ENCODE measurements at places on chromosomes 6 and 20. TPM values are rescaled to one million over a fixed set of nuclear protein-coding genes. Genes with fewer than 3 reads are reported as not detected.

DNA sequence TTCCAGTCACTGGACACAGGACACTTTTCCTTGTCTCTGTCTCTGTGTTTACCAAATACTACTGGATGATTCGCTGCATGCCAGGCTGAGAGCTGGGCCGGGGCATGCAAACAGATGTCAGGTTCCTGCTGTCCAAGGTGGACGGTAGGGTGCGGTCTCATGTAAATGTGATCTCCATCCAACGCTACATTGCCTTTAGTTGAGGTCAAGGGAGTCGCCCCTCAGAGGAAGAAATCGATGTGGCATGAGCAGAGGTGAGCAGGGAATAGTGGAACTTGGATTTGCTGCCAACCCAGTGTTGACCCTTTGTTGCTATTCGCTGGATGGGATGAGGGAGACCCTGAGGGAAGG, 9.8 kb upstream of the TOX2 start:
- peak; percentile 33 for DNase-seq

- DNase-seq = no peak
Measured at GRCh38 chr6:164996838-164997237, 312.6 kb downstream of the C6orf118 start.

GRCh38 chr6:27159725-27160124, 87.8 kb upstream of the PRSS16 start:
- no peak for DNase-seq

DNA sequence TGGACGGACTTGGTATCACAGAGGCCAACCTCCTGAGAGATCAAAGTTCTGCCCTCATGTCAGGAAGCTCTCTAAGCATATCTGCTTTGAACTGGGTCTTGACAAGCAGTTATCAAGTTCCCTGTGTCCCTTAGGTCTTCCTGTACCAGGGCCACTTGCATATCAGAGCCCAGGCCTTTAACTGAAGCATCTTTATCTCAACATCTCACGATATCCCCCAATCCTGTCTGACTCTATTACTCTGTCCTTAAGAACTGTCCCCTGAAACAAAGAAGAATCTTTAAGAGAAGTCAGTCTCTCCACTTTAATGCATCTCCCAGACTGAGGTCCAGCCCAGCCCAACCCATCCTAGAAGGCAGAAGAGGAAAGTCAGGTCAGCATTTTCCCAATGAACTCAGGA, 8.2 kb downstream of the MAS1L start:
- DNase-seq = no peak

- peak; percentile 56 for DNase-seq
Measured at GRCh38 chr20:46027245-46027853, 1.7 kb upstream of the SLC12A5 start.

- no peak for DNase-seq
Measured at GRCh38 chr6:144347933-144348332, 62.8 kb downstream of the UTRN start.

The LY6G6C gene
- 1.2 TPM for total RNA-seq

- DNase-seq = no peak
Measured at GRCh38 chr6:121890307-121890910, 455.0 kb downstream of the GJA1 start.

DNA sequence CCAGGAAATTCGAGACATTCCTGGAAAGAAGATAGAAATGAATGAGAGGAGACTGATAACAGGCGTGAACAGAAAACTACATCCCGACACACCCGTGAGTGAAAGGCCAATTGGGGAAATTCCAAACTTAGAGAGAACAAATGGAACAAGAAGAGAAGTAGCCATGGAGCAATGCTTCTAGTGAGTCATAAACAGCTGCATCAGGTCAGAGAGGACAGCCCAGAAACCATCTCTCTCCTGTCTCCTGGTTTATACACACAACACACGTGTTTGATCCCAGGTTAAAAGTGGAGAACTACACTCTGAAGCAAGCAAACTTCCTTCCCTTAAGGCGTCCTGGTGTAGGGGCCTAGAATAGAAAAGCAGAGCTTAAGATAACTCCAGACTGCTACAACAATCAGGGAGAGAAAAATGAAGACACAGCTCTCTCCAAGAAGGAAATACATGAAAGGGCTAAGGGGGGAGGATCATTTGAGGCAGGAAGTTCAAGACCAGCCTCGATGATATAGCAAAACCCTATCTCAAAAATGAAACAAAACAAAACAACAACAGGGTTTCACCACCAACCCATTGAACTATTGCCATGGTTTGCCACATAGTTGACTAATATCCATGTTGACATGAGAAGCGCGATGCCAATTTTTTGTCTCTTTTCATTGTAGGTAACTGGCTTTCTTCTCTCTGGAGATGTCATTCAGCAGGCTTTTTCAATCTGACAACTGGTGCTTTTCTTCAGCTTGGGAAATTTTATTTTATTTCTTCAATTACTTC, 26.9 kb downstream of the NRN1 start:
- DNase-seq = no peak

DNA sequence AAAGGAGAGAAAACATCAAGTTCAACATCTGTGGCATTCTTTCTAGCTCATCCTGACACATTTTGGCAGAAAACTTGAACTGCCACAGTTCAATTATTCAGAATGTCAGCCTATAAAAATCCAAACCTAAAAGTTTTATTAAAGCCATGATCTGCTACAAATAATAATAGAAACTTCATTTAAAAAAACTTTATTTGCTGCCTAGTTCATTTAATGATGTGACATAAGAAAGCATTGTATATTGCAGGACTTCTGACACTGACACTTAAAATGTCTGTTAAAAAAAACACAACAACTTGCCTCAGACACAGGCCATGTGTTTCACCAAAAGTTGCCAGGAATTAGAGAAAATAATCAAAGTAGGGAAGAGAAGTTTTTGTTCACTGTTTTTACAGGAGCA, 88.3 kb upstream of the HTR1E start:
- DNase-seq = no peak

GRCh38 chr20:32382102-32382950, 24.2 kb downstream of the ASXL1 start:
- no peak for DNase-seq

The FNDC11 gene
- 10.6 TPM for total RNA-seq

DNA sequence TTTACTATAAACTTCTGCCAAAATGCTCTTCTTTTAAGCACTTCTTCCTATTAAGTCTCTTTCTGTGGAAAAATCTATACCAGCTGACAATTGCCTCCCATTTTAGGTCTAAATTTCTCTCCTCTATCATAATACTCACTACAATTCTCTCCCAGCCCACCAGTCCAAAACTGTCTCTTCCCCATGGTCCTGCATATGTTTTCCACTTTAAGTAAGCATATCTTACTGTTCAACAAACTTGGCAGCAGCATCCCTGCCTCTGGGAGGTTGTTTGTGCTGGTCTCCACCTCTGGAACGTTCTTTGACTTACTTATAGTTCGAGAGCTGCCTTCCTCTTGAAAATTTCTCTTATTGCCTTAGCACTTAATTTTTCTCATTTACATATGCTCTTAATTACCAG, 180.5 kb downstream of the COL12A1 start:
- no peak for DNase-seq

The ACTL10 gene
- total RNA-seq = 1.0 TPM

GRCh38 chr6:141848029-141848890, 284.5 kb upstream of the GJE1 start:
- DNase-seq = no peak

All from PC-9 (cell line).